ENCODE measurements at places on chromosomes 3 and 15.
A peak's percentile ranks its signal among the peaks of the same experiment; 100 is the strongest.

GRCh38 chr3:177122183-177122856 lies 75.0 kb downstream of the TBL1XR1 start:
- no peak for DNase-seq

GRCh38 chr3:29453284-29454001 lies 172.6 kb downstream of the RBMS3 start:
- no peak for DNase-seq

- no peak for DNase-seq
Measured at GRCh38 chr3:132273036-132273435, 44.2 kb upstream of the ACP3 start.

DNA sequence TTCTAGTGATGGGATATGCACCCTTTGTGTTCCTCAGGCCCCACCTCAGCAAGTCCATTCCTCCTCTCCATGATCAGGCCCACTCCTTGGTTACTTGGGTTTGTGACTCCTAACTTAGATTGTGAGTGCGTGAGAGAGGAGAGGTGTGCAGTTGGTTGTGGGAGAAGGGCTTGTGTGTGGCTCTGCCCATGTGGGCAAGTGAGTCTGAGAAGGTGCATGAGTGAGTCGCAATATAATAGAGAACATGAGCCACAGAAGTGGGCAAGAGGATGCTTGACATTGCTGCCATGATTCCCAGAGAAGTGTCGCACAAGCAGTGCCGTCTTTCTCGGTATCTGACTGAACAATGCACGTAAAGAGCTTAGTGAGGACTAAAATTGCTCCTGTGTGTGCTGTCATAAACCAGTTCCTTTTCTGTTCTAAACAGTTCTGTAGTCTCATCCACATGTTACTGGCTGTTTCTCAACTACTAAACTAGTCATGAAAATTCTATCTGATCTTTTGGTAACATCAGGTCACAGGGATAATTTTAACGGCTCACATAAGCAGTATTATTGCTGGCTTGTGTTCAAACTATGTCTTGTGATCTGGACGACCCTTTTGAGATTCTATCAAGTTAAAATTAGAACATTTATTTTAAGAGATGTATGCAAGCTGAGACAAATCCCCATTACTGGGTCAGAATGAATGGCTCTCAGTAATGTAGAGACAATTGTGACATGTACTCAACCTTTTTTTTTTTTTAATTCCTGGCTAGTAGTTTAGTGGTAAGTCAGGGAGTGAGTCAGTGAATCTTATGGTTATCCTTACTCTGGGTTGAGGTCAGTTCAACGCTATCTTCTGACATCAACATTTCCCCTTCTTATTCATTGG lies 25.6 kb downstream of the GYG1 start:
- DNase-seq, result no peak

GRCh38 chr3:47006145-47006651 lies 26.7 kb downstream of the NBEAL2 start:
- DNase-seq, result no peak

GRCh38 chr3:16658925-16659793 lies 53.9 kb upstream of the DAZL start:
- no peak for DNase-seq

- no peak for DNase-seq
Measured at GRCh38 chr3:63655519-63655918, 3.0 kb downstream of the SNTN start.

- DNase-seq, result no peak
Measured at GRCh38 chr3:157103280-157103679, 56.7 kb downstream of the CCNL1 start.

DNA sequence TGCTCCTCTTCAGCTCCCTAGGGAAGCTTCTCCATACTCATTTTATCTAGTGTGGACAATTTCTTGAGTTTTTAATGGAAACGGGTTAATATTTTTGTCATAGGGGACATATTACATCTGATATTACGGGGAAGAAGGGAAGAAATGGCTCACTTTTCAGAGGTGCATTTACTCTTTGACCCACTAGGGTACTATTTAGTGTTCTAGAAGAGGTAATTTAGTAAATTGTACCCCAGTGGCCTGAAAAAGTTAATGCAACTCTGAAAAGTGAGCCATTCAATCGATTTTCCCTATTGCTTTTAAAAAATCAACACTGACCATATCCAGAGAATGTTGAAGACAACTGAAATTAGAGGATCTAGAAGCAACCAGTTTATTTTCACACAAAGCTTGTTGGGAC lies 71.2 kb downstream of the MAP2K5 start:
- DNase-seq, result no peak

DNA sequence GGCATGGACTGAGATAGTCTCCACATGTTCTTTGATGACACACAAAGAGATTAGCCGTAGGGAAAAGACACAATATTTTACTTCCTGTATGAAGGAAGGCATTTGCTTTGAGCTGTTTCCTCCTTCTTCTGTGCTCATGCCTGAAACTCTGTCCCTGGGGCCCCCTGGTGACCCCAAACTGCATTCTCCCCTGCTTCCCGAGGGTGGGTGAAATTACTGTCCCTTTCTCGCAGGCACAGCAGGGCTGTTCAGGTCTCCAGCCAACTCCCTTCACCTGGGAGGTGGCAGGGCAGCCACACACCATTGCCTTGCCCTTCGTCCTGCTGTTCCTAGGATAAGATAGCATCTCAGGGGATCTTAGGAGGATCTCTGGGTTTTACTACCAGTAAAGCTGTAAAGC lies 79.2 kb downstream of the GABRG3 start:
- no peak for DNase-seq

- DNase-seq, result no peak
Measured at GRCh38 chr3:33461097-33461496, 20.9 kb upstream of the UBP1 start.

DNA sequence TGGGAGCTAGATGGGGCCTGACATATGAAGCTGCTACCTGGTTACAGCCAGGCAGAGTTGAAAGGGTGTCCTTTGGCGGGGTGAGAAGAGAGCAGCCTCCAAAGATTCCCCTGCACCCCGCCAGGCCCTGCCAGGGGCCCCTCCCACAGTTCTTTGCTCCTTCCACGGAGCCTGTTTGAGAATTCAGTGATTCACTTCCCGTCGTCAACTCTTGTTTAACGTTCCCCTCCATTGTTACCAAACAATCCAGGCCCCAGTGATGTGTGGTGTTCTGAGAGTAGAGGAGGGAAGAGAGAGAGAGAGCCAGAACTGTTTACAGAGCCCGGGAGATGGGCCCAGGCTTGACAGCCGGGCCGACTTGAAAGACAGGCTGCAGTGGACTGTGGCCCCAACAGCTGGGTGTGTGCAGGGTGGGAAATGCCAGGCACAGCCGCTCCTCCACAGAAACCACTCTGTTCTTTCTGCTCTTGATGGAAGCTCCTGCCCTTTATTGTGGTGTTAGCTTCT lies 81.5 kb downstream of the SMAD3 start:
- no peak for DNase-seq

DNA sequence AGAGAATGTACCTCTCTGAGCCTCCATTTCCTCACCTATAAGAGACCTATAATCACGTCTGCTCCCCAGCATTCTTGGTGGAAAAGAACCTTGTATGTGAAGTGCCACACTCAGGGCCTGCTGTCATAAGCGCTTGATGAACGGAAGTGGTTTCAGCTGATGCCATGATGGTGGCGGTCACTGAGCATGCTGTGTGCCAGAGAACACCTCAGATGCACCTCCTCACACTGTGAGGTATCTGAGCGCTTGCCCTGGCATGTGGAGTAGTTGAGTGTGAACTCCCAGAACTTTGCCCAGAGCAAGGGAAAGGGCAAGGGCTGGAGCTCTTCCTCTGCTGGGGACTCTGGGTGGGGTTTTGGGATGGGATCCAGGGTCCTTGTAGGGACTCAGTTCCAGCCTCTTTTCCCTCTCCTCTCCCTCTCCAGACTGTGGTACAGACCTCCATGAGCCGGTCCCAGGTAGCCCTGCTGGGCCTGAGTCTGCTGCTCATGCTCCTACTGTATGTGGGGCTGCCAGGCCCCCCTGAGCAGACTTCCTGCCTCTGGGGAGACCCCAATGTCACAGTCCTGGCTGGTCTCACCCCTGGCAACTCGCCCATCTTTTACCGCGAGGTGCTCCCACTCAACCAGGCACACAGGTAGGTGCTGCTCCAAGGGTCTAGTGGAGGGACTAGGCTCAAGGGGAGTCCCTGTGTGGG lies 2.7 kb downstream of the ABHD14A start:
- no peak for DNase-seq

GRCh38 chr3:61807865-61808276 lies 246.5 kb downstream of the PTPRG start:
- no peak for DNase-seq

DNA sequence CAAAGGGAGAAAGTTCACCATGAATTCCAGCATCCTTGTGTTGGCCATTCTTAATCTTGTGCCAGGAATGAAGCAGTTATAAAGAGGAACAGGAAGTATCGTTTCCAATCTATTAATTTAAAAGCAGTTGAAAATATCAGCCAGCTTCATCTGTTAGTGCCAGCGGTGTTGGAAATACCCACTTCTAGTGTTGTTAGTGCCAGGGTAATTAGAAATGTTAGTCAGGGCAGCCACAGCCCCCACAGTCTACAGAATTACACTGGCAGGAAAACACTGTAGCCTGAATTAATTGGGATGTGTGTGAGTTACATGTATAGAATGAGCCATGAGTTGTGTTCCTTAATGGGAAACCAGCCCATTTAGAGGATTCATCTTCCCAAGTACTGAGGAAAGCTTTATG lies 127.8 kb downstream of the GHSR start:
- no peak for DNase-seq

DNA sequence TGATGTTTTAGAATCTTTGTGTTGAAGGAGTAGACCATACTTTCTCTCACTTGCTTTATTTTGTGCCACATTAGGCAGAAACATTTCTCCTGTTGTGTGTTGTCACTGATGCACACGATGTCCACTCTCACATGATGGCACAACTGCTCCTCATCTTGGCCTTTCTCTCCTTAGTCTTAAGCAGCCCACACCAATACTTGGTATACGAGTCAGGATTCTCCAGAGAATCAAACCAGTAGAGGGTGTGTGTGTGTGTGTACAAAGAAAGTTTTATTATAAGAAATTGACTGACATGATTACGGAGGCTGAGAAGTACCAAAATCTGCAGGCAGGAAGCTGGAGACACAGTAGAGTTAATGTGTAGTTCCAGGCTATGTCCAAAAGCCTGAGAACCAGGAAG lies 187.1 kb downstream of the ALCAM start:
- no peak for DNase-seq

- no peak for DNase-seq
Measured at GRCh38 chr15:80531796-80532195, 127.6 kb downstream of the ARNT2 start.

GRCh38 chr3:2810723-2811122 lies 299.5 kb downstream of the IL5RA start:
- no peak for DNase-seq

DNA sequence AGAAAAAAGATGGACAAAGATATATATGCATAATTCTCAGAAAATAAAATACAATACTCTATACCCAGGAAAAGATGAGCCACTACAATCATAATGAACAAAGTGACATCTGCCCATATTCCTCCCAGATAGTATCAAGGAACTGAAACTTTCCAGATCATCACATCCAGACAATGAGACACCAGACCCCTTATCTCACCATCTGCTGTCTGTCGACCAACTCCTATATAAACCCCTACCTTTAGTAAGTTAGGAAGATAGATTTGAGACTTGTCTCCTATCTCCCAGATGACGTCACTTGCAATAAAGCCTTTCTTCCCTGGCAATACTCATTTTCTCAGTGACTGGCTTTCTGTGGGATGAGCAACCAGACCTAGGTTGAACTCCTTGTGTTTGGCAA lies 1071.6 kb downstream of the PLOD2 start:
- no peak for DNase-seq

GRCh38 chr15:59736181-59736580 lies 47.1 kb upstream of the BNIP2 start:
- no peak for DNase-seq

DNA sequence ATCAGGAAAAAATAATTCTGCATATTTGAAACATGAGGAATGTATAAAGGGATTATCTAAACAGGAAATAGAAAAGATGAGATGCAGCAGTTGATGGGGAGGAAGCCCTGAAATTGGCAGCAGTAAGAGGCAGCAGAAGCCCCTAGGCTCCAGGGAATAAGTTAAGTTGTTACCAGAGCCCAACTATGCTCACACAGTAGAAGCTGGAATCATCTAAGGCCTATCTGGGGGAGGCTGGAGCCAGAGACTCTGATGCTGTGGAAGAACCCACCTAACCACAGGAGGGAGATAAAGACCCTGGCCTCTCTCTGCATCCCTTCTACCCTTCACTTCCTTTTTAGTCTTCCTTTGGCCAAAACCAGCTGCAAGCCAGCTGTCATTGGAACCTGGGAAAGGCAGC lies 519.7 kb downstream of the DIPK2A start:
- DNase-seq, result no peak

DNA sequence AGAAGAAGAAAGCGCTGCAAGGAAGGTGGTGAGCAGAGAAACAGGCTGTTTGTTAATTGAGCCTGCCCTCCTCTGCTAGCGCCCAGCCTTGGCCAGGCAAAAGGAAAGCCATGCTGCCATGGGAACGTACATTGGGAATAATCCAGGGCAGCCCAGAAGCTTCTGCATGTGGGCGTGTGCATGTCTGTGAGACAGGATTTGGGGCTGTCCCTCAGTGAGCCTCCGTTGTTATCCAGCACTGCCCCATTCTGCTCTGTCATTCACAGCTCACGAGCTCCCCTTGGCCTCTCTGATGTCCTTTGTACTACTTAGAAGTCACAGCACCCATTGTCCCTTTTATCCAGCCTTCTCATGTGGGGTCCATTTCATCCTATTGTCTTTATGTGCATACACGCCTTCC lies 239.1 kb upstream of the ROPN1 start:
- DNase-seq, result no peak

- DNase-seq, result no peak
Measured at GRCh38 chr3:23239211-23240068, 36.3 kb downstream of the UBE2E2 start.

DNA sequence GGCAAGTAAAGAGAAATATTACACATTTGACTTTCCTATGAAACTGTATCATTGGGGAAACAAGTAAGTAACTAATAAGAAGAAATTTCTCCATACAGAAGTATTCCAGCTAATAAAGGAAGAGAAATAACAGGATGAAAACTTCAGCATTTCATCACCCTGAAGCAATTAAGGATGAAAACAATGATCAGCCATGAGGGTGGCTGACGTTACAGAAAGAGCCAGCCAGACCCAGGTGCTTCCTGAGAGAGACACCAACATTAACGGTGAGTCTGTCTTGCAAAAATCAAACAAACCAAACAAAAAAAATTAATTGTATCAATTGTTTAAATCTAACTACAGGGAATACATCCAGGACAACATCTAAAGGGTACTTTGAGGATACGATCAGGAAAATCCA lies 190.0 kb downstream of the ARRDC4 start:
- no peak for DNase-seq

DNA sequence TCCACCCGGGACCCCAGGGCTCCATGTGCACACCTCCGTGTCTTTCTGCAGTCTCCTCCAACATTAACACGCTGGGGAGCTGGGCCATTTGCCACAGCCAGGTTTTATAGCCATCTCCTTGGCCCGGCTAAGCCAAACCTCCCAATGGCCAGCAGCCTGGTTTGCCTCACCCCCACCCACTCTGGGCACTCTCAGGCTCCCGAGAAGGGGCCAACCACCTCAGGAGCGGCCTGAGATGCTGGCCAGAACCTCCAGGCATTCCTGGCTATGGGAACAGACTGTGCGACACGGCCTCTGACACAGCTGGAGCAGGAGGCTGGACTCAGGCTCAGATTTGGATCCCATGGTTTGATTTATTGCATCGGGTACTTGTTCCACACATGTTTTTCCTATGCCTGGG lies 289.7 kb downstream of the RPLP1 start:
- no peak for DNase-seq

GRCh38 chr3:55615694-55616295 lies 128.7 kb upstream of the WNT5A start:
- peak; percentile 72 for DNase-seq

GRCh38 chr3:33322412-33322811 lies 45.2 kb downstream of the FBXL2 start:
- DNase-seq, result no peak

Measured in H1 (cell line).